ENCODE measurements at places on chromosomes 5 and 9.
A peak's percentile ranks its signal among the peaks of the same experiment; 100 is the strongest.

GRCh38 chr5:28877050-28877449 is 1838.7 kb upstream of the CDH9 start:
- no peak for DNase-seq

GRCh38 chr5:84381502-84382362 is 2.9 kb downstream of the EDIL3 start:
- DNase-seq: no peak

DNA sequence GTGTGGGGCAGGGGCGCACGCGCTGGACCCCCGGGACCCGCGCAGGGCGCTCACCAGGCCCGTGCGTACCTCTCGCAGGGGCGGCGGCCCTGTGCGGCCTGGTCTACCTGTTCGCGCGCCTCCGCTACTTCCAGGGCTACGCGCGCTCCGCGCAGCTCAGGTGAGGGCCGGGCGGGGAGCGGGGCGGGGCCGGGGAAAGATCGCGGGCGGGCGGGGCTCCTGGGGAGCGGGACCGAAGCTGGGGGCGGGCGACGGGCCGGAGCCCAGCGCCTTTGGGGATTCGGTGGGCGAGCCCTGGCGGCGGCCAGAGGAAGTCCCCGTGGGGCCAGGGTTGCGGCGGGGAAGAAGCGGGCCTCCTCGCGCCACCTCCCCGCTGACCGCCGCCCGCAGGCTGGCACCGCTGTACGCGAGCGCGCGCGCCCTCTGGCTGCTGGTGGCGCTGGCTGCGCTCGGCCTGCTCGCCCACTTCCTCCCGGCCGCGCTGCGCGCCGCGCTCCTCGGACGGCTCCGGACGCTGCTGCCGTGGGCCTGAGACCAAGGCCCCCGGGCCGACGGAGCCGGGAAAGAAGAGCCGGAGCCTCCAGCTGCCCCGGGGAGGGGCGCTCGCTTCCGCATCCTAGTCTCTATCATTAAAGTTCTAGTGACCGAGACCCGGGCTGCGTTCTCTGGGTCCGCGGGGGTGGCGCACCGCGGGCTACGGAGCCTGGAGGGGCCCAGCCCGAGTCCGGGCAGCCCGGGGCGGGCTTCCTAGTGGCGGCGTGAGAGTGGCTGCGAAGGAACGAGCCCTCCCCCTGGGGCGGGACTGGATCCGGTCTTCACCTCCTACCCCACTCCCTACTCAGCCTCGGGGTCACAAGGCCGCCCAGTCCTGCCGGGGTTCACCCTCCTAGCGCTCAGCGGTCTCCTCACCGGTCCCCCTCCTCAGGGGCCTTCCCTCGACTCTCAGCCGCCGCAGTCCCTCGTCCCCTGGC is 2.4 kb downstream of the LTC4S start:
- no peak for DNase-seq

DNA sequence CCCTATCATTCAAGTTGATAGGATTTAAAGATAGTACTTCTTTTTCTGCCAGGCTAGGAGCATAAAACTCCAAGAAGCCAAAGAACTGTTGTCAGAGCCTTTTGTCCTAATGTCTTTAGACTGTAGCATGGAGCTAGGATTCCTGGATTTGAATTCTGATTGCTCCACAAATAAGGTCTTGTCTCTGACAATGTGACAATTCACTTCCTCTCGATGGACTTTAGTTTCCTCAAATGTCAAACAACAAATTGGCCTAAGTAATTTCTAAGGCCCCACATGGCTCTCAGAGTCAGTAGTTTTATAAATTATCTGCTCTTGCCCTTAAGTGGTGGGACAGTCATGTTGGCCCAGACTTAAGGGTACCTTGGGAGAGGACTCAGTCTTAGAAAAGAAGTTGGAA is 36.7 kb downstream of the RFK start:
- no peak for DNase-seq

- no peak for DNase-seq
Measured at GRCh38 chr9:133351908-133352634, 4.1 kb downstream of the RPL7A start.

GRCh38 chr5:38297830-38298608 is 39.7 kb downstream of the EGFLAM start:
- DNase-seq: no peak

DNA sequence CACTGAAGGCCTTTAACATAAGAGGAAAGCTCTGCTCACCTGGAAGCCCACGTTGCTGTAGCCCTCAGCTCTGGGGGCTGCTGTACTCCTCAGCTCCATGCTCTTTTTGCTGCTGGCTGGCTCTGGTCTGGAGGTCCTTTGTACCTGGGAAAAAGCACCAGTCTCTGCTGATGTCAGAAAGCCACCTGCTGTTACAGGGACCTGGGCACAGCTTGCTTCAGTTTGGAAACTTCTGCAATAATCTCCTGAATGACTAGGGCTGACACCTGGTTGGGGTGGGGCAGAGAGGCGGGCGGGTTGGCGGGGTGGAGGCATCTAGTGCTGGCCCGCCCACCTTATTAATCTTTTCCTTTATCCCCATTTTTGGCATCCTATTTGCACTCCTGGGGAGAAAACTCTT is at the start of gene SLC28A3:
TSS of gene SLC28A3 (minus strand) at position 224 of the 400 bp plus-strand sequence. CDS start at position 99, 125 bp downstream.
- no peak for DNase-seq

DNA sequence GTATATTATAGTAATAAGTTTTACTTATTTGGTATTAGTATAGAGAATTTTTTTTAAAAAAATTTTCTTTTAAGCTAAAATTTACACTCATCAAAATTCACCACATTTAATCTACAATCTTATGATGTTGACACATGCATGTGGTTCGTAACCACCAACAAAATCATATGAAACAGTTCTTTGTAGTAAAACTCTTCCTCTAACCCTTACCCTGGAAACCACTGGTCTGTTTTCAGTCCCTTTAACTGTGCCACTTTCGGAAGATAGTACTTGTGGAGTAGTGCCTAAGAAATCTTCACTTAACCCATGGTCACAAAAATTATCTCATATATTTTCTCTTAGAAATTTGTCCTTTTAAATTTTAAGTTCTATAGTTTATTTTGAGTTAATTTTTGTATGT is 1498.8 kb downstream of the MAT2B start:
- no peak for DNase-seq

- no peak for DNase-seq
Measured at GRCh38 chr5:95664204-95664786, 17.7 kb downstream of the RFESD start.

- no peak for DNase-seq
Measured at GRCh38 chr5:91257301-91257700, 125.8 kb downstream of the ARRDC3 start.

DNA sequence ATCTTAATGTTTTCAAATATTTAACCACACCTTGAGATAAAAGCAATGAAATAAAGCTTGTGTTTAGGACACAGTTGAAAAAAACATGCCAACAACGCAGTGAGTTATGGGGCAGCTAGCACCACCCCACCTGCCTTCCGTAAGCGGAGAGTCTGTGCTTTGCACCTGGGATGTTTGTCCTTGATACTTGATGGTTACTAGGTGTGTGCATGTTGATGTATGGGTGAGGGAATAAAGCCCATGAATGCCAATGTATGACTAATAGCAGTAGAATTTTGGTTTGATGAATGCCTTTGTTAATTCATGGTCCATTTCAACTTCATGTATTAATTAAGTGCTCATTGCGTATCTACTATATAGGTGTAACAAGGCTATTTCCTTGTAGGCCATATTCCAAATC is 74.0 kb downstream of the PCSK5 start:
- no peak for DNase-seq

DNA sequence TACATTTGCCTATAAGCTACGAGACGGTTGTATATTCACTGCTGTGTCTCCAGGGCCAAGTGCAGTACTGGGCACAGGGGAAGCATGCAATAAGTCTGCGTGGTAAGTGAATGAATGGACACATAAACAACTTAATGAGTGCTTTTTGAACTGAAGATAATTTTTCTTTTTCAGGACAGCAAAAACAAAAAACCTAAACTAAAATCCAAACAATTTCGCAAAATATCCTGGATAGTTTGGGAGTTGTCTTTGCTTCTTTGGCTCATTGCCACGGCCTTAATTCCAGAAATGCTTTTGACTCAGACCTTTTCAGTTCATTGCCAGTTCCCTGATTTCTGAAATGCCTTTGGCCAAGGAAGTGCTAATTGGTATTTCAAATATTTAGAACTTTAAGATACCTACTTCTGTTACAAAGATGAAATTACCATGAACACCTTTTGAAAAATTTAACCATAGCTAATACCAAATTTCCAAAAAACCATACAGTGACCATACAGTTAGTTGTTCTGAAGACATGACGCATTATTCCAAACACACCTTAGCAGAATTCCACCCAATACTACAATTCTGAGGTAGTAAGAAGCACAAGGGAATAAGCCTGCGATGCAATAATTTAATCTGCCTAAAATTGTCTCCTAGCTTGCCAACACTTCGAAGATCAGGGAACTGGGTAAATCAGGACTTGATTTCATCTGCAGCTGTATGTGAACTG is 42.8 kb downstream of the TEK start:
- DNase-seq: peak; percentile 49

- no peak for DNase-seq
Measured at GRCh38 chr5:25349746-25350145, 705.0 kb upstream of the CDH10 start.

DNA sequence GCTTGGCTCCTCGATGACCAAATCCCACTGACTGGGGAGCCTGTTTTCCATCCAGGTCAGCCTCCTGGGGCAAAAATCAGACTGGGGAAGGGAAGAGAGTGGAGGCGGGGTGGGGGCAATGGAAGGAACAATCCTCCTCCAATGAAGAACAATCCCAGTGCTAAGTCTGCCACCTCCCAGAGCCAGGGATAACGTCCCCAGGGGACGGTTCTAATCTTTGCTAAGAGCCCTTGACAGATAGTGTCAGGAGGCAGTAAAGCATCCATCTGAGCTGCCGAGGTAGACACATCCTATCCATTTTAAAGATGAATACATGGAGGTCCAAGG is 298.5 kb upstream of the MSX2 start:
- DNase-seq: no peak

DNA sequence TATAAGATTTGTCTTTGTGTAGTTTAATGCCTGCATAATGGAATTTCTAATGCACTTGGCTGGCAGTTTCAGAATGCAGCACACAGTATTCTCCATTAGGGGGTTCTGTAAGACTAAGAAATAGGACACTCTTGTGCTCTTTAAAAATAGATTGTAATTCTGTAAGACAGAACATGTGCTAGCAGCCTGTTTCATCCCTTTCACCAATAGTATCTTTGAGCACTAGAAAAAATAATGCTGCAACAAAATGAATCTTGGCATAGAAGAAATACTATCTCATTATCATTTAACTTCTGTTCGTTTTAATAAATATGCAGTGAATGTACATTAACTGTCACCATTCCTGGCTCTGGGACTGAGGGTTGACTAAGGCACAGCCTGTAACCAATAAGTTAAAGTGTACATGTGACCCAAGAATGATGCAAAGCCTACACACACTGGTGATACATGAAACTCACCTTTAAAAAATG is 23.8 kb upstream of the ZNF622 start:
- no peak for DNase-seq

- DNase-seq: peak; percentile 37
Measured at GRCh38 chr5:75335952-75336614, 937 bp upstream of the HMGCR start.

DNA sequence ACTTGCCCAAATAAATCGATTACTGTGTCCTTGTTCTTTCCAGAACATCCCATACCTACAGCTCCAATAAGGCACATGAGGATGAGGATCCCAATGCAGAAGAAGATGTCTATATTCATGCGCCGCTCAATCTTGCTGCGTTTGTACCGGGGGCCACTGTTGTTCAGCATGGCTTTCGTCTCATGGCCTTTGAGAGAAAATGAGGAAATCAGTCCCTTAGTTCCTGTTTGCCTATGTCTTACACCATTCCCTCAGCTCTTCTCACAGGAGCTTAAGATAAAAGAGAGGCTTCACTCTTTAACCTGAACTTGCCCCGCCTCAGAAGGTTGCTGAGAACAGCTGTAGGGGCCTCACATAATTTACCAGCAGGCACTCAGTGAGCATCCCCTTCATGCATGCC is 211.6 kb downstream of the ATP10B start:
- DNase-seq: no peak

- DNase-seq: no peak
Measured at GRCh38 chr5:342501-343460, 21.3 kb downstream of the AHRR start.

Measured in HS-5 (cell line).